ENCODE measurements at places on chromosomes 1 and 21.

- DNase-seq, result no peak
Measured at GRCh38 chr1:85957760-85958159, 198.8 kb downstream of the COL24A1 start.

- DNase-seq, result no peak
Measured at GRCh38 chr1:52727114-52727586, 897 bp downstream of the ZYG11B start.

DNA sequence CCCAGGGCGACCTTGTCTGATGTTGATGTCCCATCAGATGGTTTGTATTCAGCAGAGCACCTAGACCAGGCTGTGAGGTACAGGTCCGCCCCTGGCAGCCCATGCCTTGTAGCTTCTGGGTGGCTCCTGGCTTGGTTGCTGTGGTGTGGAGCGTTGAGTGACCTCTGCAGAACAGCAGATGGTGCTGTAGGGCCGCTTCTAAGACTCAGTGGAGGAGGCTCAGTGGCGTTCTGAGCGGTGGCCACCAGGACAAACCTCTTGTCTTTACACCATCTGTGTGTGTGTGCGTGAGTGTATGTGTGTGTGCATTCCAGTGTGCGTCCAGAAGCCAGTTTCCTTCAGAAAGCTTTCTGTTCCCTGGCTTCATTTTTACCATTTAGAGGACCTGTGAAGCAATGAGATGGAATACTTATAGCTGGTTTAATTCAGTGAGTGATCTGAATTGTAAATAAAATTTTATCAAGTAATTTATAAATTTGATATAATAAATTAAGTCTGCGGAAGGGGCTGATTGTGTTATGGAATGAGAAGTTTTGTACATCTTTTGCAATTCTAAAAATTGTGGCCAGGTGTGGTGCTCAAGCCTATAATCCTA is 66.1 kb downstream of the ADARB1 start:
- peak; percentile 89 for DNase-seq

GRCh38 chr1:175891783-175892309 is 148.5 kb upstream of the TNR start:
- no peak for DNase-seq

GRCh38 chr1:231037585-231038517 is 2.2 kb downstream of the FAM89A start:
- DNase-seq, result no peak

GRCh38 chr1:155166471-155167165 is 6.5 kb downstream of the KRTCAP2 start:
- DNase-seq, result peak; percentile 80

DNA sequence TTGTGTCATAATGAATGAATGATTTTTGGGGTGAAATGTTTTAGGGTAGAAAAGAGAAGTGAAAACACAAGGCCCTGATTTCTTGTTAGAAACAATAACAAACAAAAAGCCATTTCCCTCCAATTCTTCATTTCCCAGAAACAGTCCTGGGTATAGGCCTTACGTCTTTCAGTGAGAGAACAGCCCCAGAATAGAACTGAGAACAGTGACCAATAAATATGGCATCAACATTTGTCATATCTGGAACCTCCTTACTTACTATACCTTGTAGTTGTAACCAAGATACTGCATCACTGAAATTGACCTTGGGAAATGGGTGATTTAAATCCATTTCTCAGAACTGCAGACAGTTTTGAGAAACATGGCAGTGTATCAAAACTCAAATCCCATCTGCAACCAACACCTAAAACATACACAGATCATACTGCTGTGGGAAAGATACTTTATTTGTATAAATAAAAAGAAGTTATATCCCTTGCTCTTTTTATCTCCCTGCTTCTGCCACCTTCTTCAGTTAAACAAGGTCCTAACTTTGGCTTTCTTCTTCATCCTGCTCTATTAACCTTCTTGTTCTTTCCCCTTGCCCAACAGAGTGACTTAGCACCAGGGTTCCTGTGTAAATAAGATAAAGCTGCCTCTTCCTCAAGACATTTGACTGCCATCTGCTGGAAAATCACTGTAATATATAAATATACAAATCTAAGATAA is 19.5 kb downstream of the XKR8 start:
- no peak for DNase-seq

DNA sequence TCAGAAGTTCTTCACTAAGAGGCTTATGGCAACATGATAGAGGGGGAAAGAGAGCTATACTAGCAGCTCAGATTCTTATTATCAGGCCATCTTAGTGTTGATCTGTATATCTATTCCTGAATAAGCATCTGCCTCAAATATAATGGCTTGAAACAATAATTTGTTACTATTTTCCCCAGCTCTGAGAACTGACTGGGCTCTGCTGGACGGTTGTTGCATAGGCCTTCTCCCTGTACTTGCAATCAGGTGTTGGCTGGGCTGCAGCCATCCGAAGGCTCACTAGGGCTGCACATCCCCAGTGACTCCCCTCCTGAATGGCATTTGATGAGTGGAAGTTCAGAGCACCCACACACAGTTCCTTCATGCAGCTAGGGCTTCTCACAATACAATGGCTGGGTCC is 116.0 kb downstream of the PROX1 start:
- DNase-seq, result no peak

DNA sequence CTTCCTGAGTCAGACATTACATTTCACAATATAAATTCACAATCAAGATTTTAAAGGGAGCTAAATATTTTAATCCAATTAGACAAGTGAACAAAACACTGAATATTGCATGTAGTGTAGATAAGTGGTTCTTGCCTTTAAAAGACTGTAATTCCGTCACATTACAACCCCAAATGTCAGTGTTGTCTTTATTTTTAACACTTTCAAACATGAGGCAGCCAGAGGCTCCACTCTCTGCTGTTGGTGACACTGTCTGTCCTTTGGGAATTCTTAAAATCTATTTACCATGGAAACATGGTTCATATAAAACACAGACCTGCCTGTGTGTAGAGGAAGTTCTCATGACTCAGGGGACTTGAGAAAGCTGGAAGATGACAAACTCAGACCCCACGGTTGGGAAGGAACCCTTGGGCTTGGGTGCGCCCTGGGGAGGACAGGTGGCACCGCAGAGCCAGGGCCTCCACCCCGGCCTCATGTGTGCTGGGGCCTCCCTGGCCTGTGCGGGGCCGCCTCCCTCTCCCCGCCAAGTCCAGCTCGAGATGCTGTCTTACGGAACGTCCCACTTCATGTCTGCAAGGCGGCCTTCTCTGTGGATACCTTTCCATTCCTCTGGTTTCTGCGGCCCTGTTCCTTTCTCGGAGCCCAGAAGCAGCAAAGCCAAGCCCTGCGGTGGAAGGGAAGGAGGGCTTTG is 239.0 kb downstream of the SDCCAG8 start:
- no peak for DNase-seq

DNA sequence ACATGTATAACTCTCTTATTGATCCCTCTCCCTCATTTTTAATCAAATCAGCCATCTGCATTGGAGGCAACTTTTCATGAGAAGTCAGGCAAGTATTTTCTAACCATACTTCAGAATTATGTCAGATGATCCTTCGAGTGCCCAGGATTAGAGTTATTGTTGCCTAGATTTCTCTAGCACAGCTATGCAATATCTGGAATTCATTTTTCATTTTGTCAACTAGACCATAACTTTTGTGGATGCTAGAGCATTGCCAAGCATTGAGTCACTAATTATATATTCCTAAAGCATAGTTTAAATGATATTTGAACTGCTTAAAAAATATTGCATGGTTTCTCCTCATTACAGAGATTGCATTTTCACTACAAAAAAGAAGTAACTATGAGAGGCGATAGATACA is 21.2 kb downstream of the HFM1 start:
- no peak for DNase-seq

DNA sequence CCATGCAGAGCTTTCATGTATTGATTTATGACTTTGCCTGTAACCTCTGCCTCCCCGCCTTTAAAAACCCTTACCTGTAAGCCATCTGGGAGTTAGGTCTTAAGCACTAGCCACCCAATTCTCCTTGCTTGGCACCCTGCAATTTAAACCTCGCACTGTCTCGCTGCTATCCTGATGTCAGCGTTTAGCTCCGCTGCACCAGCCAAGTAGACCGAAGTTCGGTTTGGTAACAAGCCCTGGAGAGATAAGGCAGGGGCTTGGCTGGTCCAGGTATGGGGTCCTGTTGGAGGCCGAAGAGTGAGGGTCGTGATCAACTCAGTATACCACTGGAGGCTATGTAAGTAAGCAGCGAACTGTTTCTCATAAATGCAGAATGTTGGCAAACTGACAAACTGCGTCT is 64.4 kb downstream of the GALNT2 start:
- DNase-seq, result no peak

GRCh38 chr21:27683292-27683691 is 716.4 kb upstream of the ADAMTS5 start:
- DNase-seq, result no peak

DNA sequence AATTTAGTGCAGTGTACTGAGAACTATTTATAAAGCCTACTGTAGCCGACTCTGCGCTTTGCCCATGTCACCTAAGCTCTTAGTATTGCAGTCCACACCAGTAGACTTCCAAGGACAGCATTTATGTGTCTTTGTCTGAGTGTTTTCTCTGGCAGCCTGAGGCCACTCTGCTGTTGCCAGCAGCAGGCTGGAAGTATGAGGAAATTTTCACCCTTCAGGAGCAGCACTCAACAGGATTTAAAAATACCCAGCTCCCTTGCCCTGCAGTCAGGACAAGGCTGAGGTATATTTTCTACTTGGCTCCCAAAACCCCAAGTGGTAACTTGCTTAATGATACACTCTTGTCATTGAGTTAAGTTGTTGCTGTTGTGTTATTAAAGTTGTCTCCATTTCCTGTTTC is 230.1 kb downstream of the SRGAP2C start:
- DNase-seq, result no peak

DNA sequence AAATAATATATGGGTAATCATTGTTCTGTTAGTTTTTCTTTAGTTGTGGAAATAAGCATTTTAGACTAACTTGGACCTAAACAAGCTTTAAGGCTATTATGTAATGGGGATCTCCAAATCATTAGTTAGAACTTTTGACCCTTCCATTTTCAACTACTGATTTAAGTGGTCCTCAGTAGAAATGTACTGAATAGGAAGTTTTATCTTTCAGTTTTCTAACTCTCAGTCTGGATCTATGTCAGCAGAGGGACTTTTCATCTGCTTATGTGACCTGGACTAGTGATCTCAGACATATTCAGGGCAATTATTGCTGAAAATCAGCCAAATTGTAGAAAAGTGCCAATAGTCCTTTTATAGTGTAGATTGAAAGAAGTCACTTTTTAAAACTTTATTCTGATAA is 56.0 kb downstream of the SASS6 start:
- no peak for DNase-seq

DNA sequence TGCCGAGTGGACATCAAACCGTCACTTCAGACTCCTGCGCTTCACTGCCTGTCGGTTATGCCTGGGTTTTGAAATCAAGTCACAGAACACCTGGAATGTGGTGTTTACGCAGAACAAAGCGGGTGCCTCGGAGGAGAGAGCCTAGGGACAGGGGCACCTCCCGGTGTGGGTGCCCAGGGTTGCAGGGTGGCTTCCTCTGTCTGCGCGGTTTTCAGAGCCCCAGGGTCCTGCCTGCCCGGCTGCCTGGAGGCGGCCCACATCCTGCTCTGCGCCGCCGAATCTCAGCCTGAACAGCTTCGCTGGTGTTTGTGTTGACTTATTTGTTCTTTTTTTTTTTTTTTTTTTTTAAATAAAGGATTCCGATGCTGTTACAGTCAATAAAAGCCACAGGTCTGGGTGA is 113.5 kb upstream of the COL6A1 start:
- DNase-seq, result no peak
